ENCODE measurements at places on chromosomes 5 and 9. TPM values are rescaled to one million over a fixed set of nuclear protein-coding genes. Genes with fewer than 3 reads are reported as not detected.
A peak's percentile ranks its signal among the peaks of the same experiment; 100 is the strongest.

DNA sequence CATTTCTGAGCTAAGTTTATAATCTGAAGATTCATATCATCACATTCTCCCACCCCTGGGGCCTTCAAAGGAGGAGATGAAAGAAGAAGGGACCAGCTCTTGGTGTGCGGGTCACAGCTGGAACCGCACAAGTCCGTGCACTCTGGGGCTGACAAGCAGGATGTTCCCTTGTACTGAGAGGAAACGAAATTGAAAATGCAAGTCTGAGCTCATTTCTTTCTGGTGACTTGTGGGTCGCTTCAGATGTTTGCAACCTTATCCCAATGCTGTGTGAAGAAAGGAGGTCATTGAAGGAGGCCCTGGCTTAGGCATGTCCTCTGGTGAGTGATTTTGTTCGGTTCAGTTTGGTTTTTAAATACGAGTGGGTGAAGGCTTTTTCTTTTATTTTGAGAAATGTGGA lies 59.6 kb downstream of the C9orf152 start:
- no peak for DNase-seq

GRCh38 chr5:131171276-131171810 lies 599 bp downstream of the LYRM7 start:
- DNase-seq, result no peak

Gene GPR151
- not detected for total RNA-seq

DNA sequence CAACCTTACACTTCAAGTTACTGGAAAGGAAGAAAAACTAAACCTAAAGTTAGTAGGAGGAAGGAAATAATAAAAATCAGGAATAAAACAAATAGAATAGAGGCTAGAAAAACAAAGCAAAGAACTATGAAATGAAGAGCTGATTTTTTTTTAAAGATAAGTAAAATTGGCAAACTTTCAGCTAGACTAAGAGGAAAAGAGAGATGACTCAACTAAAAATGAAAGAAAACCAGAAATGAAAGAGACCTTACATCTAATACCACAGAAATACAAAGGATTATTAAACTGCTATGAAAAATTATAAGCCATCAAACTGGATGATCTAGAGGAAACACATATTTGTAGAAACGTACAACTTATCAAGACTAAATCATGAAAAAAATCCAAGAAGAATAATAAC lies 60.0 kb downstream of the PRRC1 start:
- DNase-seq, result no peak

GRCh38 chr5:435156-435790 lies 7.7 kb upstream of the EXOC3 start:
- DNase-seq, result peak; percentile 53

- DNase-seq, result no peak
Measured at GRCh38 chr5:93022796-93023447, 558.1 kb downstream of the NR2F1-AS1 start.

DNA sequence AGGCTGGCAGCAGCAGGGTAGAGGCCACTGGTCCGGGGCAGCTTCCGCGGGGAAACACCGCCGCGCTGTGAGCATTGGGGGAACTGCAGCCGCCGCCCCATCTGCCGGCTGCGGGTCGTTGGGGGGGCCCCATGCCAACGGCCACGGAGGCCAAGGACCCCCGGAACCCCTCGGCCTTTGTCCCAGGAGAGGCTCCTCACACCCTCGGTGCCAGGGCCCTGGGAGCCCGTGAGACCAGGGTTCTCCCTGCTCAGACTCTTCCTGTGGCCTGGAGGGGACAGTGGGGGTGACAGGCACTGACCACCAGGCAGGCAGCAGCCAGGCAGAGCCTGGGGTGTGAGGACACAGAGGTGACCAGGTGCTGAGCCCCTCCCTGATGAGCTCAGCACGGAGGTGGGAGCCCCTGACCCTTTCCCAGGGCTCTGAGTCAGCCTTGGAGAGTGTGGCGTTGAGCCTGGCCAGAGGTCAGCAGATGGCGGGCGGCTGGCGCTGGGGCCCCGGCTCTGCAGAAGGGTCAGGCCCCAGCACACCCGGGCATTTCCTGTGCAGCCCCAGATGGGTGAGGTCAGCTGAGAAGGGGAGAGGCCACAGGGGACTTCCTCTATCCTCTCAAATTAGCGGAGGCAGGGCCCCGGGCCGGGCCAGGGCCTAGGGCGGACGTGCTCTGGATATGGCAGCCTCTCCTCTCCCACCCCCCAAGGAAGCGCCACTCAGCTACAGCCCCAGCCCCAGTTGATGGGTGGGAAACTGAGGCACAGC lies 17.9 kb upstream of the EGFL7 start:
- DNase-seq, result peak; percentile 85

DNA sequence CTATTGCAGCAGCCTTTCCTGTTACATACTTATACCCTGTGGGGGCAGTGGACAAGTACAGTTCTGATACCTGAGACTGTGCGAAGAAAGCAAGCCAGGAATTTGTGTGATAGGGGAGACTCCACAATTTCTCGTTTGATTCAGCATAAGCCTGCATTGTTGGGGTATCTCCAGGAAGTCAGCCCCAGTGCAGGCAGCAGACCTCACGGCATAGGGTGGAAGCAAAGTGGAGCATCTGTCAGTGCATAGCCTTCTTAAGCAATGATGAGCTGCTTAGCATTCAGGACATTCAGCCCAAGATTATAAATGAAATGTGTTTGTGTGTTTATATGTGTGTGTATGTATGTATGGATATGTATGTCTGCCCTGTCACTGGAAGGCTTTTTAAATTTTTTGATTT lies 157.0 kb downstream of the SH3GL2 start:
- no peak for DNase-seq

GRCh38 chr9:90878562-90878961 lies 76.9 kb downstream of the SYK start:
- no peak for DNase-seq

DNA sequence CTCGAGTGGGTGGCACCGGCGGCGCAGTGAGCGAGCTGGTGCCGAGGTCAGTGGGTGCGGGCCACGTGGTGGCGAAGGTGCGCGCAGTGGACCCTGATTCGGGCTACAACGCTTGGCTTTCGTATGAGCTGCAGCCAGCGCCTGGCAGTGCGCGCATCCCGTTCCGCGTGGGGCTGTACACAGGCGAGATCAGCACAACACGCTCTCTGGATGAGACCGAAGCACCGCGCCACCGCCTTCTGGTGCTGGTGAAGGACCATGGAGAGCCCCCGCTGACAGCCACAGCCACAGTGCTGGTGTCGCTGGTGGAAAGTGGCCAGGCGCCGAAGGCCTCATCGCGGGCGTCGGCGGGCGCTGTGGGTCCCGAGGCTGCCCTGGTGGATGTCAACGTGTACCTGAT lies 2.1 kb downstream of the PCDHA5 start:
- DNase-seq, result peak; percentile 48

- DNase-seq, result no peak
Measured at GRCh38 chr5:134714120-134714519, 24.2 kb upstream of the CAMLG start.

- no peak for DNase-seq
Measured at GRCh38 chr5:14034963-14035362, 90.5 kb upstream of the DNAH5 start.

GRCh38 chr5:40134883-40135520 lies 544.7 kb upstream of the PTGER4 start:
- no peak for DNase-seq

Gene BHMT
- total RNA-seq, result 0.41 TPM

DNA sequence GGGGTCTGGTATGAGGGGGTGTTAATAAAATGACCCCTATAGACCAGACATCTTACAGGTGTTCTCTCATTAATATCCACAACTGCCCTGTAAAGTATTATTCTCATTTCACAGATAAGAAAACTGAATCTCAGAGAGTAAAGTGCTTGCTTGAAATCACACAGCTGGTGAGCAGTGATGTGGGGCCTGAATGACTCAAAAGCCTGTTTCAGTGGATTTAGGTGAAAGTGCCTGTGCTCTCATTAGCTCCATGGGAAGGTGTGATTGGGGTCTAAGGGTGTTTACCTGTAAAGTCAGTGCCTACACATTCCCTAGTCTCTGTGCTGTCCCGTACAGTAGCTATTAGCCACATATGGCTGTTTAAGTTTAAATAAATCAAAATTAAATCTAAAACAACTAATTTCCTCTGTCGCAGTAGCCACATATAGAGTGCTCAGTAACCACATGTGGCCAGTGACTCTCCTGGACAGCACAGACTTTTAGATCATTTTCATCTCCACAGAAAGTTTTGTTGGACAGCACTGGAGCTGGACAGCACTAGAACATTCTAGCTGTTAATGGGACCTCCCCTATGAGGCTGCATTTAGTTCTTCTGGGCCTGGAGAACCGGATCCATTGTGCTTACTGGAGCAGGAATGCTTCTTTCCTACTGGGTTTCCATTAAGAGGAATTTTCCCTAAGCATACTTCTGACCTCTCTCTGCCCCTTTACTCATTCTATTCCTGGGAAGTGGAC lies 52.5 kb upstream of the SEMA6A start:
- no peak for DNase-seq

Gene SHROOM1
- 6.6 TPM for total RNA-seq

- DNase-seq, result peak; percentile 91
Measured at GRCh38 chr9:71769175-71770161, 1.2 kb upstream of the CEMIP2 start.

GRCh38 chr5:148202531-148203203 lies at the start of gene SPINK6:
Gene SPINK6 (plus strand): TSS chr5:148203042. CDS start chr5:148203097, 55 bp downstream.
- no peak for DNase-seq

Gene FXN
- total RNA-seq, result 5.5 TPM

DNA sequence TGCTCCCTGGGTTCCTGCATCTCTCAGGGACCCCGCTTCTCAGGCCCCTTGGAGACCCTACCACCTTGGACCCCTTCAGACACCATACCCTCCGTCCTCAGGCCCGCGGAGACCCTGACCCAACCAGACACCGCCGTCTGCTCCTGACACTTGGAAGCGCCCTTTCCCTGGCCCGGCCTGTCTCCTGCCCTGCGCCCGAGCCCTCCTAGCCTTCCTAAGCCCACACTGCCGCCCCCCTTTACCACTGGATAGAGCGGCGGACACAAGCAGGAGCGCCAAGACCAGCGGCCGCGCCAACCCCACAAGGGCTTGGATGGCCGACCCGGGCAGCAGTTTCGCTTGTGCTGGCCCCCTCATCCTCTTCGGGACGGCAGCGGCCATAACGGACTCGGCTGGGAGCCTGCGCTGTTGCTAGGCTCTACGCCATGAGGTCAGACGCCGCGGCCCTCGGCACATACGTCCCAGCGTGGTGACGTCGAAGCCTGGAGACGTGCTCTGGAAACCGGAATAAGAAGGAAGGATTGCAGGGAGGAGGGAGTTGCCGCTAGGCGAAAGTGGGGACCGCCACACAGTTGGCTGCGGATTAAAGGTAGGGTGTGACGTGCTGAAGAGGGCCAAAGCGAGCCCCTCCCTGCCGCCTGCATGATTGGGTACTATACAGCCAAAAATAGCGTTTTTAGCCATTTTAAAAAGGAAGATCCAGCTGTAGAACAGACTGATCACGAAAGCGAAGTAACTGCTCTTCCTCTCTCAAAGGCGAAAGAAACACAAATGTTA lies at the start of gene C5orf15:
TSS of gene C5orf15 (minus strand) at position 422 of the 777 bp plus-strand sequence. CDS start at position 381, 41 bp downstream.
- peak; percentile 98 for DNase-seq

Data from sigmoid colon (tissue), 7 donors.